Activated CD4-positive, alpha-beta memory T cell treated with anti-CD3 and anti-CD28 coated beads for 36 hours (primary cell): ENCODE measurements at places on chromosomes 12 and 14. TPM values are rescaled to one million over a fixed set of nuclear protein-coding genes. Genes with fewer than 3 reads are reported as not detected.

GRCh38 chr12:15227004-15227679 is 5.9 kb upstream of the RERG start:
- DNase-seq: peak; percentile 43

Gene CMTM5
- total RNA-seq: not detected

DNA sequence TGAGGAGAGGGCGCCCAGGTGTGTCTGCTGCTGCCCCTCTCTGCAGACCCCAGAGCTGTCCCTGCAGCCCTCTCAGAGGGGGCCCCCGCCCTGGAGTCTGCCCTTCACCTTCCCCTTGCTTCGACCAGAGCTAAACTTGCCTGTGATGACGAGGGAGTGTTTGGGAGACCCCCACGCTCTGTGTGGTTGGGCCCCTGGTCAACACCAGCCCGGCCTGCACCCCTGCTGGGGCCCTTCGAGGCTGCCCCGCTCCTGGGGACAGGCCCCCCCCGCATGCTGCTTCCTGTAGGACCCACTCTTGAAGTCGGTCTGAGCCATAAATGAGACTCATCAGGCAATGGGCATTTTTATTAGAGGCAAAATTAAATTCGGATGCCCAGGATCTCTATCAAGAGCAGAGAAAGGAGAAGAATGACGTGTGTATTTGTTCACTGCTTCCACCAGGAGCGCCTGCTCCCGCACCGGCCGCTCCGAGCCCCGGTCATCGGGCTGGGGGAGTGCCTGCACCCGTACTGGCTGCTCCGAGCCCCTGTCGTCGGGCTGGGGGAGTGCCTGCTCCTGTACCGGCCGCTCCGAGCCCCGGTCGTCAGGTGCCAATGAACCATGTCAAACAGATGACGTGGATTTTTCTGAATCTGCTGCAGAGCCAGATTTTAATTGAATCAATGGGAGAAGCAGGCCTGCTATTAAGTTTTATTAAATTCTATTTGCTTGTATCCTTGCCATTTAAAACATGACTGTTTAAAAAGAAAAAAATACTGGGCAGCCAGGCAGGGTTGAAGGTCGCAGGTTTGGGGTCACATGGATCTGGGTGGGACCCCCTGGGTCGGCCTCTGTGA is 47.7 kb downstream of the NOC4L start:
- no peak for DNase-seq

DNA sequence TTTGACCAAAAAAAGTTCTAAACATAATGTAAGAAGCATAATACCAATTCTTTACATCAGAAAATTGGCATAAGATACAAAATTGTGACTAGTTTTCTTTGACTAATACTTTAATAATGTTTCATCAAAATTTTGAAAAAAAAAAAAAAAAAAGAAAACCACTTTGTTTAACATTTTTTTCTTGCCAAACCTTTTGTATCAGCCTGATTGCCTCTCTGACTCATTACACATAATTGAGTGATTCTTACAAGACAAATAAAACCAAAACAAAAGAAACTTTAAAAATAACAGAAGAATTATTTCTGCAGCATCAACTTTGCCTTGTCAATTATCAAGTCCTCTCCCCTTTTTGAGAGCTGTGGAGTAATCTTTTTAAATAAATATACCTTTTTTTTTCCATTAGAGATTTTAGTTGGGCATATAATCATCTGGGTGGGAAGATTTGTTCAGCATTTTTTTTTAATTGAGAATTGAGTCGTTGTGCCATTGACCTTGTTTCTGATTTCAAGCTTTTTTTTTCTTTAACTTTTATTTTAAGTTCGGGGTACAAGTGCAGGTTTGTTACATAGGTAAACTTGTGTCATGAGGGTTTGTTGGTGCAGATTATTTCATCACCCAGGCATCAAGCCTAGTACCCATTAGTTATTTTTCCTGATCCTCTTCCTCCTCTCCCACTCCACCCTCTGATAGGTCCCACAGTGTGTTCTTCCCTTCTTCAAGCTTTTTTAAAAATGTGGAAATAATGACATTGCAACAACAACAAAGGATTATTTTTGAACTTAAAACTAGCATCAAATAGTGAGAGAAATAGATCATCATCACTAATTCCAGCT is 45.8 kb upstream of the HMGA2 start:
- DNase-seq: no peak

- DNase-seq: no peak
These were observed 47.3 kb upstream of the LRIG3 start for GRCh38 chr12:58967561-58967960.

GRCh38 chr12:30631740-30632139 is 63.9 kb downstream of the IPO8 start:
- no peak for DNase-seq

Gene MIPOL1
- 0.14 TPM for total RNA-seq

DNA sequence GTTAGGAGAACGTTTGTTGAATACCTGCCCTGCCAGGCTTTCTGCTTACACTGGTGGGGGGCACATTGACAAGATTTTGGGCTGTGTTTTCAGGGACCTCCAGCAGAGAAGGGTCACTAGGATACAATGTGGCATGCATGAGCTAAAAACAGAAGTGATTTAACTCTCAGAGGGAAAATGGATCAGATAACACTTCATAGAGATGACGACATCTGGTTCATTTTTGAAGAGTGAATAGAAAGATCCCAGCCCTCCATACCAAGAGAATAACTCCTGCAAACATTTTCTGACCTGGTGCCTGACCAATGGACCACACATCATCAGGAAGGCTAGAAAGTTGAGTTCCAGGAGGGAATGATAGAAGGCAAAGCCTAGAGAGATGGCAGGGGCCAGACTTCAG is 33.7 kb downstream of the CKB start:
- DNase-seq: no peak

DNA sequence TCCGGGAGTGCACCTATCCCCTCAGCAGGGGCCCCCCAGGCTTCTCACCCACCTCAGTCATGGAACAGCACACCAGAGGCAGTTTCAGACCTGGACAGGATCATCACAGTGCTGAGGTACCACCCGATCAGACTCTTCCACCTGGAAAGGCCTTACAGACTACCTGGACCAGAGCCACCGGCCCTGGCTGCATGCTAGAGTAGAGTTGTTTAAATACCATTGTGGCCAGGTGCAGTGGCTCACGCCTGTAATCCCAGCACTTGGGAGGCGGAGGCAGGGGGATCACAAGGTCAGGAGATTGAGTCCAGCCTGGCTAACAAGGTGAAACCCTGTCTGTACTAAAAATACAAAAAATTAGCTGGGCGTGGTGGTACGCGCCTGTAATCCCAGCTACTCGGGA is 61.5 kb downstream of the TSPAN11 start:
- no peak for DNase-seq

- no peak for DNase-seq
These were observed 4.0 kb upstream of the LIMA1 start for GRCh38 chr12:50287271-50287670.

DNA sequence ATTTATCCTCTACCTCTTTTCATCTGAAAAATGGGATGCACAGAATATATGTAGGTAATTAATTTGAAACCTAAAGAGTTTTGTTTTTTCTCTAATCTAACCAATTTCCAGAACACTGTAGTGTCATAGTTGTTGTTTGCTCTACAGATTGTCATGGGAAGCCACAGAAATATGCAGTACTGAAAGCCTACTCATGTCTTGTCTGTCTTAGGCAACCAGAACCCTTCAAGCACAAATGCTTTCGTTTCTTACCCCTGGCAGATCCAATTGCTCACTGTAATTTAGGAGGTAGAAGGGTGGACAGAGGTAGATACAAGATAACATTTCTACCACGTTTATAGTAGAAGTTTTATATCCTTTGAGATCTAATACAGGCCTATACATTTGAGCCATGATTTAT is 330.2 kb upstream of the NOVA1 start:
- DNase-seq: no peak

DNA sequence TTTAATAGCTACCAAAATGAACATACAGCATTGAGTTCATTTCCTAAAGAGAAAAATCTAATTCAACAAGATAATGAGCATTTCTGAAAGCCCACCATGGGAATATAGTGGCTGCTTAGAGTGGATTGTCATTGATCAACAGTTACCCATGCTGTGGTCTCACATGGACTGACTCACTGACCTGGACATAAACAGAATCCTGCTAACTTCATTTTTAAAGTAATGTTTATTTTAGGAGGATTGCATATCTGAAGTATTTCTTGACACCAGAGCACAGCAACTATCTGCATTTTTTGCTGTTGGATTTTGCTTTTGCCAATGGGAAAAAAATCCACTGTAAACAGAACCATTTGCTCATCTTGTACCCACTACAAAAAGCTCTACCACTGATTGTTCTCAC is 71.7 kb downstream of the KCNC2 start:
- no peak for DNase-seq

GRCh38 chr12:28987538-28988324 is 161.3 kb upstream of the FAR2 start:
- DNase-seq: no peak

GRCh38 chr12:129119537-129119936 is 266.3 kb downstream of the GLT1D1 start:
- DNase-seq: no peak
